ENCODE measurements at places on chromosomes 12 and 14. TPM values are rescaled to one million over a fixed set of nuclear protein-coding genes. Genes with fewer than 3 reads are reported as not detected.

Gene CCDC184
- 1.2 TPM for total RNA-seq

Gene RND1
- total RNA-seq: 3.9 TPM

- H3K36me3 ChIP-seq: no peaks in the 10 kb centered on the region
- H3K27me3 ChIP-seq: peaks cover 51% of the 10 kb centered on the region
- DNase-seq: no peak
These were observed 2.1 kb downstream of the TTC6 start for GRCh38 chr14:37597538-37597913.

DNA sequence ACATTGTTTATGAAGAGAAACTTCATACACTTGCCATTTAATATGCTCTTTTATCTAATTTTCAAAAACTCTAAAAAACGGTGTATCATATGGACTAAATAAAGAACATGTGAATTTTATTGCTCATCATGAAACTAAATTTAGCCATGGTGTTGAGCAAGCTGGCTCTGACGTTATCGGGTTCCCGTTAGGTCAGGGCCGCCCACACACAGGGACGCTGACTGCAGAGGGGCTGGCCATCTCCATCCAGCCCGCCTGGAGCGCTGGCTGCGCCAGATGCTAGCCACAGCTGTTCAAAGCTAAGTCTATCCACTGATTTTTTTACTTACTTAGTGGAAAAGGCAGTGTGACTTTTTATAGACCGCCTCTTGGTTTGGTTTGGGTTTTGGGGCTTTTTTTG lies 36.5 kb upstream of the DYNC1H1 start:
- peaks cover 9% of the 10 kb centered on the region for H3K4me1 ChIP-seq
- peak overlapping the region; percentile 84 for H3K27ac ChIP-seq
- no peaks in the 10 kb centered on the region for H3K27me3 ChIP-seq
- H3K36me3 ChIP-seq: no peaks in the 10 kb centered on the region
- no peak overlapping the region for H3K4me3 ChIP-seq
- DNase-seq: no peak

Gene MYF6
- not detected for total RNA-seq

Gene KCNA5
- not detected for total RNA-seq

Gene ANKS1B
- 11.5 TPM for total RNA-seq

GRCh38 chr14:105927096-105928060 lies 401.0 kb downstream of the TMEM121 start:
- H3K36me3 ChIP-seq: no peaks in the 10 kb centered on the region
- H3K27ac ChIP-seq: no peak overlapping the region
- no peaks in the 10 kb centered on the region for H3K4me1 ChIP-seq
- no peak for DNase-seq
- no peak overlapping the region for H3K4me3 ChIP-seq
- H3K27me3 ChIP-seq: no peaks in the 10 kb centered on the region

Gene ANO2
- 18.7 TPM for total RNA-seq

DNA sequence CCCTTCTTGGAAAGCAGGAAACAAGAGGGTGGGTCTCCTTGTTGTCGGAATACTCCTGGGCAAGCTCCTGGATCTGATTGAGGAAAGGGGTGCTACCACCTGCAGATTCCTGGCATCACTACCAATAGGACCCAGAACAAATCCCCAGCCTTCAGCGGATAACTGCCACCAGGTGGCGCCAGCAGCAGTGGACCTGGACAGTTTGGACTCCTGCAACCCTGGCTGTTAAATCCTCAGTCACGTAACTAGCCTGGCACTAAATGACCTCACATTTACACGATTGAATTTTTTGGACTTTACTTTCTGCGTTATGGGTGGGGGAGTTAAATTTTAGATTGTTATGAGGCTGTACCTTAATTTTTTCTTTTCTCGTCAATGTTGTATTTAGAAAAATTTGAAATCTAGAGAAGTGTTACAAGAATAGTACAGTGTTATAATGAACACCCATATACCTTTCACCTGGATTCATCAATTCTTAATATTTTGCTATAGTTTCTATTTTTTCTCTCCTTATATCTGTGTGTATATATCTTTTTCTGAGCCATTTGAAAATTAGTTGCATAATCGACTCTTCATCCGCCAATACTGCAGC lies 95.6 kb downstream of the GAS2L3 start:
- no peaks in the 10 kb centered on the region for H3K27me3 ChIP-seq
- no peak for DNase-seq

GRCh38 chr14:95097385-95097784 lies 59.9 kb downstream of the DICER1 start:
- H3K27ac ChIP-seq: no peak overlapping the region
- H3K27me3 ChIP-seq: no peaks in the 10 kb centered on the region
- no peak for DNase-seq
- H3K4me1 ChIP-seq: peaks cover 34% of the 10 kb centered on the region

DNA sequence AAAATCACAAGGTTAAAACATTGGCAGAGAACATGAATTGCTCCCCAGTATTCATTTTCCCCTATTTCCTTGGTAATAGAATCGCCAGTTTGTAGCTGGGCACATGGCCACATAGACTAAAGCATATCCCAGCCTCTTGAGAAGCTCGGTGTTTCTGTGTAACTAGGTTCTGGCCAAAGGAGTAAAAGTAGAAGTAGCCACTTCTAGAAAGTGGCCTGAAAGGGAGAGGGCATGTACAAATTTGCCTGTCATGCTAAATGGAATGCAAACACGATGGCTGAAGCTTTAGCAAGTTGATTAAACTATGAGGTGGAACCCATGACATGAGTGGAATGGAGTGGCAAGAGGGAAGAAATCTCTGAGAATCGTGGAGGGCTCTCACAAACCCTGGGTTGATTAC lies 173.7 kb upstream of the EGLN3 start:
- no peaks in the 10 kb centered on the region for H3K36me3 ChIP-seq
- H3K4me3 ChIP-seq: no peak overlapping the region
- no peak for DNase-seq
- no peaks in the 10 kb centered on the region for H3K27me3 ChIP-seq
- no peak overlapping the region for H3K27ac ChIP-seq

DNA sequence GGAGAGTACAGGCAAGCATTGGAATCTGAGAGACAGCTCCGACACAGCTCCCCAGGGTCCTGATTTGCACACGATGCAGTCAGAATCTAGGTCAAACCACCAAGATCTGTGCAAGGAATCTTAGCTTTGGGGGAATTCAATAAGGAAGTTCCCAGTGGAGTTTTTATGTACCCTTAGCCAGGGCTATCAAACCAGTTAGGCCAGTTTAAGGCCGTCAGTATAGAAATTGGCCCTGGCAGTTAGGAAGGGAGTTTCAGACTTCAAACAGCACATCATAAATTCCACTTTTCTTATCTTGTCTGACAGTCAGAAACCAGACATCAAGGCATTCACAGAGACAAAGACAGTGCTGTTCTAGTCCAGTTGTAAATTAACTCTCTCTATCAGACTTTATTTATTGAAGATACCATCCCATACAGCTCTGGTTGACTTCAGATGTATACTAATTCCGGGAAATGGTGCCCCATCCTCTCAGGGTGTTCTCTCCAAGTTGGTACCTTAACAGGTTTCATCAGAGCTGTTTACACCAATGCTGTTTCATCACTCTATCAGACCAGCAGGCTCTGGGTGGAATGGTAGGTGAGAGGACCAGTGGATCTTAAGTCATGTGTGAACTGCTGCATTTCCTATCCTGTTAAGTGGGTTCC lies 157.5 kb upstream of the ATF7IP start:
- H3K4me3 ChIP-seq: no peak overlapping the region
- no peak for DNase-seq
- no peaks in the 10 kb centered on the region for H3K4me1 ChIP-seq
- H3K36me3 ChIP-seq: no peaks in the 10 kb centered on the region
- H3K27me3 ChIP-seq: no peaks in the 10 kb centered on the region

Gene JDP2
- 66.5 TPM for total RNA-seq

- no peak overlapping the region for H3K27ac ChIP-seq
- no peaks in the 10 kb centered on the region for H3K27me3 ChIP-seq
- no peak for DNase-seq
- peaks cover 7% of the 10 kb centered on the region for H3K4me1 ChIP-seq
These were observed 8.5 kb upstream of the CFL2 start for GRCh38 chr14:34722723-34723545.

GRCh38 chr12:88230271-88230670 lies 88.2 kb downstream of the TMTC3 start:
- H3K36me3 ChIP-seq: no peaks in the 10 kb centered on the region
- no peak overlapping the region for H3K4me3 ChIP-seq
- no peak overlapping the region for H3K27ac ChIP-seq
- H3K27me3 ChIP-seq: no peaks in the 10 kb centered on the region
- no peaks in the 10 kb centered on the region for H3K4me1 ChIP-seq
- DNase-seq: no peak

- no peak overlapping the region for H3K27ac ChIP-seq
- no peaks in the 10 kb centered on the region for H3K27me3 ChIP-seq
- no peaks in the 10 kb centered on the region for H3K36me3 ChIP-seq
- H3K4me3 ChIP-seq: no peak overlapping the region
These were observed 251.3 kb downstream of the SLC16A7 start for GRCh38 chr12:59847127-59847526.

Gene GLIPR1L2
- 1.2 TPM for total RNA-seq

- H3K4me3 ChIP-seq: no peak overlapping the region
- no peaks in the 10 kb centered on the region for H3K27me3 ChIP-seq
- H3K4me1 ChIP-seq: peaks cover 23% of the 10 kb centered on the region
- H3K27ac ChIP-seq: no peak overlapping the region
These were observed 278.9 kb upstream of the CRY1 start for GRCh38 chr12:107372229-107372658.

DNA sequence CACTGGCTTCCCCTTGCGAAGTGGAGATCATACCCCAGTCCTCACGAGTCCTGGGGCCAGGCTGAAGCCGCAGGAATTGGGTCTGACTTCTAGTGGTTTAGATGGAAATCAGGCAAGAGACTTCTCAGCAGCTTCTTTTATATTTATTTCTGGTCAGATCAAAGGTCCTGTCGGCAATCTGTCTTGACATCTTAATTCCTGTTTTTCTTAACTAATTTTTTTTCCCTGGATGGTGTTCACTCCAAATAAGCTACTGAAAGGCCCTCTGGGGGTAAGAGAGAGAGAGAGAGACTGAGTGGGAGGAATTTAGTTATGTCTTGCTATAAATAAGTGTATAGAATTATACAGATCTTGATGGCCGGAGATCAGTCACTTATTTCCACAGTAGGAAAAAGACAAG lies 698.7 kb upstream of the TBX3 start:
- H3K27me3 ChIP-seq: no peaks in the 10 kb centered on the region
- H3K4me3 ChIP-seq: no peak overlapping the region
- H3K36me3 ChIP-seq: no peaks in the 10 kb centered on the region

Gene MYH6
- not detected for total RNA-seq

GRCh38 chr12:106586278-106586802 lies 3.5 kb downstream of the RFX4 start:
- H3K27me3 ChIP-seq: peaks cover 18% of the 10 kb centered on the region
- H3K4me3 ChIP-seq: peak overlapping the region; percentile 13
- DNase-seq: no peak
- no peaks in the 10 kb centered on the region for H3K36me3 ChIP-seq

DNA sequence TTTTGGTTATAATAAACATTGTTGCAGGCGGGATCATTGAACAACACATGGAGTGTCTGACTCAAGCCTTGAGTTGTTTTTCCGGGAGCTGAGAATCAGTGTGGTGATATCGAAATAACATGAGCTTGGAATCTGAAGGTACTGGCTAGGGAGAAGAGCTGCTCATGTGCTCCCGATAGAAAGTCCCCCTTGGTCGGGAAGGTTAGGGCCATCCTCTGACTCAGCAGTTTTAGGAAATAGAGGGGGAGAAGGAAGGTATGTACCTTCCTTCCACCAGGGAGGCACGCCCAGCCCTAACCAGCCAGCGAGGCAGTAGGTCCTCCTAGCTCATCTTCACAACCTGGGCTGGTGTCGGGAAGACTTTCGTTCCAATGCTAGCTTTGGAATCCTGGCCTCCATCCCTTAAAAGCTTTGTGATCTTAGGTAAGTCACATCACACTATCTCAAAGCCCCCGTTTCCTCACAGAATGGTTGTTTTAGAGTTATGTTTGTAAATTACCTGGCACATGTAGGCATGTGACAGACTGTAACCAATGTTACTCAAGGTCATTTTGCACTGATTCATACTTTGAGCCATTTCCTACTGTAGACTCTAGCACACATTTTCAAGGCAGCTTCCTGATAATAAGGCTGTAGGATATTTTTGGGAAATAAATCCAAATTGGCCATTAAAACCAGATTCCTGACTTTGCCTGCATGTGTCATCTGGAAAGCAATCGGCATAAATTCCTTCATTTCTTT lies 1.9 kb upstream of the RAB35 start:
- no peak for DNase-seq
- peak overlapping the region; percentile 64 for H3K4me3 ChIP-seq
- no peaks in the 10 kb centered on the region for H3K36me3 ChIP-seq
- H3K27me3 ChIP-seq: no peaks in the 10 kb centered on the region

Gene POLE2
- total RNA-seq: 4.9 TPM

DNA sequence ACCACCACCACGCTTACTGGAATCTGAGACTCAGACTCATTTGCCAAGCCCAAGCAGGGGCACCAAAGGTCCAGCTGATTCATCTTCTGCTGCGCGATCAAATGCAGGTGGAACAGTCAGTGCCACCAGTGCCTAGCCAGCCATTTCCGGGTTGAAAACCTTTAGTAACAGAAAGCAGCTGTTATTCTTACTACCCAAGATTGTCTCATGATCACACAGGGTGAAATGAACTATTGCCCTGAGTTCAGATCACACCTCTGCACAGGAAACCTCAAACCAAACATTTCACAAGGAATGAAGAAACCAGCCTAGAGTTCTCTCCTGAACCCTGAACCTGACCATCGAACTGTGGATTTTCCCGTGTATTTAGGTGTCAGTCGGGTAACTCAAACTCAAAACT lies 88.9 kb downstream of the RIMBP2 start:
- no peak overlapping the region for H3K4me3 ChIP-seq
- no peak for DNase-seq
- no peaks in the 10 kb centered on the region for H3K27me3 ChIP-seq
- no peaks in the 10 kb centered on the region for H3K36me3 ChIP-seq
- no peak overlapping the region for H3K27ac ChIP-seq

Gene TAMALIN
- total RNA-seq: 47.1 TPM

GRCh38 chr14:71103662-71104484 lies 196.6 kb downstream of the PCNX1 start:
- no peak for DNase-seq
- no peaks in the 10 kb centered on the region for H3K27me3 ChIP-seq
- H3K27ac ChIP-seq: no peak overlapping the region
- H3K4me1 ChIP-seq: no peaks in the 10 kb centered on the region
- no peaks in the 10 kb centered on the region for H3K36me3 ChIP-seq
- H3K4me3 ChIP-seq: no peak overlapping the region

Gene OR6C76
- total RNA-seq: not detected

Gene CLEC9A
- total RNA-seq: not detected

DNA sequence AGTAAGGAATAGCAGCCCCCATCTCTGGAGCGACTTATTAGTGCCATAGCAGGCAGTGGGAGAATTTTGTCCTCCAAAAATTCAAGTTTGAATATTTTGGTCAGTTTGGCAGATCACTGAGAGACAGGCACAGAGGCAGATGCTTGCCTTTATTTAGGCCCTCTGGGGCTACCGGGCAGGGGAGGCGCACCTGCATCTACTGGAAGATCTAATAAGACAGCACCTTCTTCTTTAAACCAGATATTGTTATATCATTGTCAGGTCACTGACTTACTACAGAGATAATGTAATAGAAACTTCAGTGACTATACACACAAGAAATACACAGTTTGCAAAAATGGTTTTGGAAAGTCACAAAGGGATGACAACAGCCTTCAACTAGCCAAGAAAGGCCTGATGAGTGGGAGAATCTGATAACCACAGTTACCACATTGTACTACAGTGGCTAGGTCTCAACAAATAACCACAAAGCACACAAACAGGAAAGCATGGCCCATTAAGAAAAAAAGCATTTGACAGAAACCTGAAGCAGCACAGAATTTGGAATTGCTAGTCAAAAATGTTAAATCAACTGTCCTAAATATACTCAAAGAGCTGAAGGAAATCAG lies 56.8 kb downstream of the CDK17 start:
- no peaks in the 10 kb centered on the region for H3K27me3 ChIP-seq
- DNase-seq: no peak
- H3K4me3 ChIP-seq: no peak overlapping the region
- peaks cover 19% of the 10 kb centered on the region for H3K4me1 ChIP-seq
- H3K27ac ChIP-seq: no peak overlapping the region
